ENCODE measurements at places on chromosomes 12 and 14.

DNA sequence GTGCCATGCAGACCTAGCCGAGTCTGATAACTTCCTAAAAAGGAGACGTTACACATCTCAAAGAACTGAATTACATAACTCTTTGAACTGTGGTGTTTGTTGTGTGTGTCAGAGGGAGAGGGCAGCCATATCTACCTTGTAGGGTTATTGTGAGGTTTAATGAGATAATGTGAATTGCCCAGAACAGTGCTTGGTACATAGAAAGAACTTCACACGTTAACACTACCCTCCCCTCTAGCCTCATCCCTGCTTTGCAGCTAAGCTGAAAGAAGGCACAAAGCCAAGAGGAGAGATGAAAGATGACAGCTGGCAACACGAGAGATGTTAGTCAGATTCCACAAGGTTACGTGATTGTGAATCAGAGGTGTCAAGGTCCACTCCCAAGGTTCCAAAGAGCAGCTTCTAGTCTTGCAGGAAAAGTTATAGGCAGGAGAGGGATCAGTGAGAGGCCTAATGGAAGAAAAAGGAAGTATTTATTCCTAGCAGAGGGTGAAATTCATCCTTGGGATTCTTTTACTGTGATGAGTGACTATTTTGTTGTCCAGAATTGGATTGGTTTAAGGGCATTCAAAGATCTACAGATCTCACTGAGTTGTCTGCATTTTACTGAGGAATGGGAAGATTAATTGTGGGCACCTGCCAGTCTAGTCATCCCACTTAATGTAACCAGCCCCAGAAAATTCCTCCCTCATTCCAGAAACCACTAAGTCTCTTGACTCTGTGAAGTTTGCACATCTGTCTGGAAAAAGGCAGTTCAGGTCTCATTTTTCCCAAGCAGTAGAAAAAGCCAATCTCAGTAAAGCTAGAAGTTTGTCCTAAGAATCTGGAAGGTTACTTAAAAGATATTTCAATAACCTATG, 25.9 kb upstream of the WNK1 start:
- DNase-seq: no peak

DNA sequence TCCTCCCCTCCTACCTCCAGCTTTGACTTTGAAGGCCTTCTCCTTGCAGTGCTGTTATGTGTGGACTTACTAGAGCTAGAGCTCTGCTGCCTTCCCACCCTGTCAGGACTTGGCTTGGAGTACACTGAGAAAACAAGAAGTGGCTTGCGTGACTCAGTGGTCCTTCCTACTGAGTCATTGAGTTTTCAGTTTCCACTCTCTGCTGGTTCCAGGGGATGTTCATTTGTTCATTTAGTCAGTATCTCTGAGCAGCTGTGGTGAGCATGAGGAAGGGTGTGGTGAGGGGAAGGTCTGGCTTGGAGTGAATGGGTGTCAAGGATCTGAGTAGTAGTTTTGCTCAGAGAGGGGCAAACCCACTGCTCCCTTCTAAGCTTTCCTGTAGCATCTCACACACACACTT, 17.2 kb upstream of the ELK3 start:
- no peak for DNase-seq

GRCh38 chr12:72612171-72612570, 340.0 kb downstream of the TRHDE start:
- DNase-seq: no peak

DNA sequence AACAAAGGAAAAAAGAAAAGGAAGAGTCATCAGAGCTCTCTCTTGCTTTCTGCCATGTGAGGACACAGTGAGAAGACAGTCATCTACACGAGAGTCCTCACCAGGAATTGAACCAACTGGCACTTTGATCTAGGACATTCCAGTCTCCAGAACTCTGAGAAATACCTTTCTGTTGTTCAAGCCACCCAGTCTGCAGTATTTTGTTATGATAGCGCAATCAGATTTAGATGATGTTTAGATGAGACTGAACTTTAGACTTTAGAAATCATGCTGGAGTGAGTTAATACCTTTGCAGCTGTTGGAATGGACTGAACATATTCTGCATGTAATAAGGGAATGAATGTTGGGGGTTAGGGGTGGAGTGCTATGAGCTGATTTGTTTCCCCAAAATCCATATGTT, 28.1 kb upstream of the RAB21 start:
- DNase-seq: no peak

GRCh38 chr12:103715494-103715893, 125.5 kb downstream of the NT5DC3 start:
- DNase-seq: no peak

DNA sequence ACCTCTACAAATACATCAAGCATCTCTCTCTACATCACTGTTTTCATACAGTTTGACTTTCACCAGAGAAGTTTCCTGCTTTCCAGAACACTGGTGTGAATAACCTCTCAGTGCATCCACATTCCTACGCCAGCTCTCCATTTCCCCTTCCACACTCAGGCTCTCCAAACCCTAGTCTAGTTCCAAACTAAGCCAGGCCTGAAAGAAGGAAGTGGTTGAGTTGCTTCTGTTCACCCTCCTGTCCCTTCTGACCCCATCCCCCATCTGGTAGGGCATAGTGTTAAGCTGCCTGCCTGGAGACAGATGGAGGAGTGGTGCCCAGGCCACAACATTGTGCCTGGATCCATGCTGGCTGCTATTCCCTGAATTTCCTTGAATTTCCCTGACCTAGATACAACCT, 132.4 kb downstream of the GPR65 start:
- no peak for DNase-seq

DNA sequence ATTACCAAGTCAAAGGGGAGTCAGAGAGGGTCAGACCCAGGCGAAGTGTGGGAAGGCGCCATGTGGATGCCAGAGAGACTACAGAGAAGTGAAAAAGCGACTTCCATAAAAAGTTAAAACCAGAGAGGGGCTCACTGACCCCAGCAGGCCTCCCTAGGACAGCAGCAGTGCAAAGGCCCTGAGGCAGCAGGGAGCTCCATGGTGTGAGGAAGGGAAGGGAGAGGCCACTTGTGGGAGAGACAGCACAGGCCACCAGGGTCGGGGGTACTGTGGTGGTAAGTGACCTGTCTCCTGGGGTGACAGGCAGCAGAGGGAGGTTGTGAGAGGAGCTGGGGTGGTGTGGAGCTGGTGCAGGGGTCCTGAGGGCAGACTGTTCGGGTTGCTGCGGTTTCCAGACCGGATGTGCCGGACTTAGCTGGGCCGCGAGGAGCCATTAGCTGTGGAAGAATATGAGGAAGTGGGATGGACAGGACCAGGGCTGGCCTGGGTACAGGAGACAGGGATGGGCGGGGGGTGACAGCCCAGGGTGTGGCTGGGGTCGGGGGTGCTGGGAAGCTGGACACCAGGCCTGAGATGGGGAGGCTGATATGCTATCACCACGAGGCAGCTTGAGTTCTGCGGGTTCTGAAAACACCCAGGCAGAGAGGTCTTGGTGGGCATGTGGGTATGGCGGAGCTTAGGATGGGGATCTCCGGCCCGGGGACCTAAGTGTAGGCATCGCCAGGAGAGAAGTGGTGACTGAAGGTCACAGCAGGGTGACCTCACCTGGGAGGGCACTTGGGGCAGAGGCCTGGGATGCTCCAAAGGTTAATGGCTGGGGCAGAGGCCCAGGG, 22.7 kb downstream of the SETD1B start:
- DNase-seq: no peak

DNA sequence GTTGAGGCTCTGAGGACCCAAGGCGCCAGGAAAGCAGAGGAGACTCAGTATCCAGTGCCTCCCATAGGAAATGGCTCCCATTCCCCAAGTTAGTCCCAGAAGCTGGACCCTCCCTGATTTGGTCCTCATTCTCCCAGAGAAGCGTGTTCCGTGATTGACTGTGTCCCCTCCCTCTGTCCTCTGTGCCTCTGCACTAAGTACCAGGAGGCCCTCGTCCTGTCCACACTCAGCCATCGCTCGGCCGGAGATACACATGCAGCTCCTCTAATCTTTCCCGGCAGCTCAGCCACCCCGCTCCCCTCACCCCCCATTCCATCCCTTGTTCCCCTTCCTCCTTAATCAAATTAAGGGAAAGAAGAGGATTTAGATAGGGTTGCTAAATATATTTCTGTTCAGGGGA, 28.3 kb upstream of the ATP2A2 start:
- DNase-seq: no peak

DNA sequence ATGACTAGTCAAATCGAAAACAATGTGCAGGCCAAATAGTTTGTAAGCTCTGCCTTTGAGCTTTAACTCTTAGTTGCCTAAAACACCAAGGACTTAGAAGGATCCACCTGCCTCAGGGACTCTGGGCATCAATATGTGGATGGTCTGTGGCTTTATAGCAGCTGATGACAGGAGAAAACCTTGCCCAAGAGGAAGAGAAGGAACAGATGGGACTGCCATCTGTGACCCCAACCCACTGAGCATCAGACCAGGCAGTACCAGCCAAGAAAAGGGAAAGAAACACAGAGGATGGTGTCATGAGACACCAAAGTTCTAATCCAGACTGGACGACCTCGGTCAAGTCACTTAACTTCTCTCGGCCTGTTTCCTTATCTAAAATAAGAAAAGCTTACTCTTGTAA, 12.7 kb downstream of the TGFB3 start:
- DNase-seq: no peak

- DNase-seq: no peak
These were observed 8.8 kb downstream of the PTPN6 start for GRCh38 chr12:6959805-6960592.

- DNase-seq: no peak
These were observed 795 bp downstream of the STAT6 start for GRCh38 chr12:57110104-57111030.

DNA sequence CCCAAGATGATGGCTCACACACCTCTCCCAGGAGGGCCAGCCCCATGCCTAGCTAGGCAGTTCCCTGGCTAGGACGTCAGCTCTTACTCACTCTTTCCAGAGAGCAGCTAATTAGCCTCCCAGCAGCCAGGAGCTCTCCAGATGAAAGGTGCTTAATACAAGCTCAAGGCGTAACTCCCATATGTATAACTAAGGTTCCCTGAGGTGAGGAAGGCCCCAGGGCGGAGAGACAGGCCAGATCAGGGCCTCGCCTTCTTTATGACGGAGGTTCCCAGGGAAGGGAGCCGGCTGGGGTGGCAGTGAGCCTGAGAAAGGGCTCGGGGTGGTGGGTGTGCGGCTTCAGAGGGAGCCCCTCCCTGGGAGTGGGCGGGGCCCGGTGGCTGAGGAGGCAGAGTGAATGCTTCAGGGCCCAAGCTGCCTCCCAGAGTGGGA, 26.4 kb upstream of the ZFP36L1 start:
- peak; percentile 49 for DNase-seq

GRCh38 chr12:76680940-76681339, 83.0 kb upstream of the ZDHHC17 start:
- DNase-seq: peak; percentile 54

DNA sequence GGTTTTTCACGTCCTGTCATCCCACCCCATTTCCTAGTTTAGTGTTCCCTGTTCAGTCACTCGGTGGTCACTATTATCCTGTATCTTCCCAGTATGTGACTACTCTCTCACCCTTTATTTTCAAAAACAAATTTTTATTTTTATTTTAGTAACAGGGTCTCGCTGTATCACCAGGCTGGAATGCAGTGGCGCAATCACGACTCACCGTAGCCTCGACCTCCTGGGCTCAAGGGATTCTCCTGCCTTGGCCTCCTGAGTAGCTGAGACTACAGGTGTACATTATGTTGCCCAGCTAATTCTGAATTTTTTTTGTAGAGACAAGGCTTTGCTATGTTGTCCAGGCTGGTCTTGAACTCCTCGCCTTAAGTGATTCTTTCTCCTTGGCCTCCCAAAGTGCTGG, 20.1 kb upstream of the PRICKLE1 start:
- peak; percentile 21 for DNase-seq

DNA sequence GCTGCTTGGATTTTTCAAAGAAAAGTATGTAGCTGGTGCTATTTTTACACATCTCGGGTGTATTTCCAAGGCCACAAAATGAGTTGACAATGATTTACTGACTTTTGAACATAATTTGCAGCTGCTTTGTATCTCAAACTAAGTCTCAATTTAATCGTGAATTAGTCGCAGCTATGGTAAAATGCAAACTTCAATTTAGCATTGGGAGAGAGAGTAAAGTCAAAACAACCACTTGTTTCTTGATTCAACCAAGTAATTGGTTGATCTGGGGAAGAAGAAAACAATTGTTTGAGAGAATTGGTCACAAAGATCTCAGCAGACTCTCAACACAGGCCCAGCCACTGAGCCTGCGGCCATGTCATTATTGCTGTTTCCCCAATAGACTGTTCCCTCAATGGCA, 75.0 kb upstream of the DYRK2 start:
- DNase-seq: no peak

- DNase-seq: no peak
These were observed 24.3 kb downstream of the NCKAP5L start for GRCh38 chr12:49803693-49804450.

DNA sequence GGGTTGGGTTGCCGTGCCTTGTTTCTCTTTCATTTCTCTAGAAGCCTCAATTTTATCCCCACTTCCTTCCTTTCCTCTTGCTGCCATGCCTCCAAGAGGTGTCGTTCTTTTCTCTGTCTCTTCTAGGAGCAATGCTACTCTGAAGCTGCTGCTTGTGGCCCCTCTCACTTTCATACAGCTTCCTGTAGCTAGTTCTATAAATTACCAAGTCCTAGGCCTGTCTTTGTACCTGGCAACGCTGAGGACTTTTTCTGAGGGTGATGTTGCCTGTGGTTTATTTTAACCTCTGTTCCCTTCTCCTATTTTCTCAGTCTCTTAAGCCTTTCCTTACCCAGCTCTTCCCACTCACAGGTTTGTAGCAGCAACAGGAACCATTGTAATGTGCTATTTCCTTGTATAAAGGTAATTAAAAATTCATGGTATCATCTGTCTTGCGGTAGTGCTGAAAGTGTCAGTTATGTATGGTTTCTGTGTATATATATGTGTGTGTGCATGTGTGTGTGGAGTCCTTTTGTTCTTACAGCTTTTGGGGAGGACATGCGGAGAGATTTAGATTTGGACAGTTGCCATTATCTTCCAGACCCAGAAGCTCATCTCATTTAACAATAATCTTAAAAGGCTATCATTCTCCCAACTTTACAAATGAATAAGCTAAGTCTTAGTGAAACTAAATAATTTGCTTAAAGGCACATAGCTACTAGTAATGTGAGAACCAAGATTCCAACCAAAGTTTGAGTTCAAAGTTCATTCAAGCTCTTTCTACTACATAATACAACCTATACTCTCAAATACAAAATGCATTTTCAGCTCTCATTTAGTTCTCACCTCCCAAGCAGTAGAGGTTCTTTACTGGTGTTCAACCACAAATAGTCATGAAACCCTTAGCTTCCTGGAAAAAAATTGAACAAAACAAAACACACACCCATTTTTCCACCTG, 43.8 kb downstream of the DDHD1 start:
- no peak for DNase-seq

- DNase-seq: peak; percentile 16
These were observed 36.1 kb downstream of the SNX6 start for GRCh38 chr14:34593740-34594375.

- no peak for DNase-seq
These were observed 9.4 kb upstream of the KCNA1 start for GRCh38 chr12:4900327-4900726.

DNA sequence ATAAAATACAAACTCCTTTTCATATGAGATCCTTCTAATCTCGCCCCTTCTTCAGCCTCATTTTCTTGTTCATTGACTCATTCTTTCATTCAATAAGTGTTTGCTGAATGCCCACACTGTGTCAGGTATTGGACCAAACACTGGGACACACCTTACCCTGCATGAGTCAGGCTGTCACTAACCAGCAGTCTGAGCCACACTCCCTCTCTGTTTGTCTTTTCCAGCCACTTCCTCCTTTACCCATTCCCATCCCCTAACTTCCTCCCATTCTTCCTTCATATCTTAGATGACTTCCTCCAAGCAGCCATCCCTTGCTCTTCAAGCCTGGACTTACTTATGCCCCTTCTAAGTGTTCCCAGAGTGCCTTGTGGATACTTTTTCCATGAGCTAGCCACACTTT, 27.0 kb upstream of the HIF1A start:
- no peak for DNase-seq
